ENCODE measurements at places on chromosomes 4 and X.

- DNase-seq = no peak
Observed at GRCh38 chr4:31272331-31273061, 552.3 kb downstream of the PCDH7 start.

- DNase-seq = no peak
Observed at GRCh38 chr4:160523231-160523630, 1420.4 kb downstream of the RAPGEF2 start.

GRCh38 chrX:129876771-129877305 is 29.1 kb upstream of the UTP14A start:
- peak; percentile 93 for DNase-seq

GRCh38 chrX:71953946-71954345 is 43.3 kb downstream of the NHSL2 start:
- no peak for DNase-seq

DNA sequence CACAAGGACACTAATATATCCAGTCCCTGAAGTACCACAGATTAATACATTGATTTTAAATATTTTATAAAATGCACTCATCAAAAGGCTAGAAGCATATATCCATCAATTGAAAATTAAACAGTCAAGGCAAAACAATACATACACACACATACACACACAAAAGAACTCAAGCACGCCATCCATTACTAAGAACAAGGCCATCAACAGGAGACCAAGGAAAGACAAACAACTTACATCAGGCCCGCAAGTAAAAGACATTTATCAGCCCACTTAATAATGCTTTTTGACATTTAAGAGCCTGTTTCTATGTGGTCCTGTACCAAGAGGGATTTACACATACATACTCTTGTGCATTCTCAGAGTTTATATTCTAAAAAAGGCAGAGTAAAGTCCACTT is 50.0 kb upstream of the ZNF827 start:
- DNase-seq = no peak

GRCh38 chr4:30941641-30942040 is 221.5 kb downstream of the PCDH7 start:
- DNase-seq = no peak

GRCh38 chrX:117538178-117539089 is 578.2 kb downstream of the KLHL13 start:
- DNase-seq = peak; percentile 43

GRCh38 chr4:167233685-167234315 is 494 bp downstream of the SPOCK3 start:
- DNase-seq = peak; percentile 28

DNA sequence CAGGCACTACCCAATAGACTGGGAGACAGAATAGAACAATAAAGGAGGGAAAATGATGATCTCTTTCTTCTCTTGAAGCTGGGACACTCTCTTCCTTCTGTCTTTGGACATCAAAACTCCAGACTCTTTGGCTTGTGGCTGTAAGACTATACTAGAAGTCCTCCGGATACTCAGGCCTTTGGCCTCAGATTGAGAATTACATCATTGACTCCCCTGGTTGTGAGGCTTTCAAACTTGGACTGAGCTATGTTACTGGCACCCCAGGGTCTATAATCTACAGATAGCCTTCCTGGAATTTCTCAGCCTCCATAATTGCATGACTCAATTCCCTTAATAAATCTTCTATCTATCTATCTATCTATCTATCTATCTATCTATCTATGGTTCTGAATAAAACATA is 294.2 kb upstream of the CT83 start:
- DNase-seq = no peak

DNA sequence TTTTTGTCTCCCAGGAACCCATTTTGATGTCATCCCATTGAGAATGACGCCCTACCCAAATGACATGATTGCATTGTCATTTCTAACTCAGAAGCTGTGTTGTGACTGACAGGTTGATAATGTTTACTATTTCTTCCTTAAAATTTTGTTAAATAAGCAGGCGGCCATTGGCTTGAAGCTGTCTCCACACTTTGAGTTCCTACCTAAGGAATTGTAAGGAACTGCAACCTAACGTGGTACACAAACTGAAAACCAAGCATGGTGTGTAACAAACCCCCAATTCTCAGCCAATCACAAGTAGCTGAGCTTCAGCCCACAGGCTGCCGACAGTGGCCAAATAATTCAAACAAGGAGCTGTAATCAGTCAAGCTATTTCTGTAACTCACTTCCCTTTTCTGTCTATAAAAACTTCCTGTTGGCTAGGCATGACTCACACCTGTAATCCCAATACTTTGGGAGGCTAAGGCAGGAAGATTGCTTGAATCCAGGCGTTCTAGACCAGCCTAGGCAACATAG is 2.9 kb upstream of the MND1 start:
- DNase-seq = no peak

- no peak for DNase-seq
Observed at GRCh38 chr4:112185334-112185733, 40.1 kb downstream of the FAM241A start.

- no peak for DNase-seq
Observed at GRCh38 chrX:154529206-154529612, 13.2 kb upstream of the FAM3A start.

DNA sequence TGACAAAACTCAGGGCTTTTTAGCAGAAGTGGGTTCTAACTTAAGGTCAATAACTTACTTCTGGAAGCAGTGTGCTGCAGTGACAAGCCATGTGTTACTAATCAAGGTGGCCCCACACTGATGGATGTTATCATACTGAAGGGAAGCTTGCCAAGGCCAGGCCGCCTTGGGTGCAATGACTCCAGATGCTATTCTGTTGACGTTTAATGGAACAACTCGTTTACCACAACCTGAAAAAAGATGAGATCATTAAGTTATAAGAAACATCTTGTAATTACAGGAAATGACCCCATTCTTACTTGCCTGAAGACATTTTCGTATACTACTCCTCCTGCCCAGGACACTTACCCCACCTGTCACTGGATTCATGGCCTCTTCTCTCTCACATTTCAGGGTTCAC is 38.9 kb upstream of the TMPRSS11D start:
- no peak for DNase-seq

DNA sequence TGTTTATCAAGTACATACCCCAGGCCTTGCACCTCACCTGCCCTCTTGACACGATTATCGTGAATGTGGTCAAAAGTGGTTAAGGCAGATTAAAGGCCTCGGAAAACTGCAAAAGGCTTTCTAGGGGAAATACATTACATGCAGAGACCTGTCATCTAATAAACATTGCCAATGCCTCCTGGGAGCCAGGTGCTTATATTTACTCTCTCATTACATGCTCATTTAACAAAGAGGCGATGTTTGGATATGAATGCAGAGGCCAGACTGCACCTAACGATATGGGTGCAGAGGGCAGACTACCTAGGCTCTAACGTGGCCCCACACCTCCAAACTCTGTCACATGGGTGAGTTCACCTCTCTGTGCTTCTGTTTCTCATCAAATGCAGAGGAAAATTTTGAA is 14.5 kb downstream of the CRMP1 start:
- no peak for DNase-seq

- DNase-seq = no peak
Observed at GRCh38 chr4:39029752-39030694, 2.2 kb downstream of the TMEM156 start.

DNA sequence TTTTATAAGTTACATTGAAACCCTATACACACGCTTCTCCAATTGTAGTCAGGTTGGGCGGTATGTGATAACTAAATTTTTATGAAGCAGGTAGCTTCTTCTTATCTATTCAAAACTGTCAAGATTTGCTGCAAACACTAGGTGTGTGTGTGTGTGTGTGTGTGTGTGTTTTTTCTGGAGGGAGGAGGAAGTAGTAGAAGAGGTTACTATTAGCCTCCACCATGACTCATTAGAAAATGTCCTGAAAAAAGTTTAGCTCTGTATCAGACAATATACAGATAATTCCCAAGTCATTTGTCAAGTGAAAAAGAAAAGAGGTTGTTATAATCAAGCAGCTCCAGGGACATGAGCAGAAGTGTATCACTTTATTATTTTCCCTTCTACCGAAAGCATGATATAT is 33.9 kb downstream of the PCDH7 start:
- no peak for DNase-seq

GRCh38 chr4:23741681-23742191 is 148.1 kb downstream of the PPARGC1A start:
- DNase-seq = no peak

GRCh38 chrX:153887385-153887784 is 1.4 kb upstream of the L1CAM start:
- no peak for DNase-seq

GRCh38 chrX:42967681-42968300 is 189.8 kb upstream of the PPP1R2C start:
- DNase-seq = no peak

DNA sequence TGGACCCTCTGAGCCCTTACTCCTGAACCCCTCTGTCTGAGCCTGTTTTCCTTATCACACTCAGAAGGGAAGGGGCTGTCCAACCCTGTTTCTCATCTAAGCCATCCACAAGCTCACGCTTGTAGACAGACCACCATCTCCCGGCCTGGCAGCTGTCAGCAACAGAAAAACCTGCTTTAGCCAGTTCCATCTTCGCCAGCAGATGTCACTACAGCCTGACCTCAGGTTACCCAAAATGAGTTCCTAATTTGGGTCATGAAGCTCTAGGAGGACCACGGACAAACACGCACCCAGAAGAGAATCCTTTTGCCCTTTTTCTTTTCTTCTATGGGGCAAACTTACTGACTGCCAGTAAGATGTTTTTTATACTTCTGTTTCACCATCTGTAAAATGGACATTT is 445.4 kb downstream of the BCOR start:
- DNase-seq = peak; percentile 49

DNA sequence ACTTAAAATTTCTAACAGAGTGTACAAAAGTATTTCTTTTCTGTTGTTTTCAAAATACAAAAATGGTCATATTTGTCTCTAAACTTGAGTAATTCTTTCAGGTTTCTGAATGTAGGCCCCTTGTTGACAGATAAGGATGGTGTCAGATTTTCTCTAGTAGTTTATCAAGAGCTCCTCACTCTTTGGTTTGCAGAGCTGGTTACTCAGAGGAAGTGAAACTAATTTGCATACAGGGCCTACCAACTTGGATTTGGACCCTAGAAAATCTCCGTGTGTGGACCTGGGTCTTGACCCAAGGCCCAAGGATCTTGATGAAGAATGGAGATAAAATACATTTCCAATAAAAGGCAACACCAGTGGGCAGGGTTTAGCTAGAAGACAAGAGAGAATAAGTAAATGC is 433 bp upstream of the ADH6 start:
- DNase-seq = no peak

DNA sequence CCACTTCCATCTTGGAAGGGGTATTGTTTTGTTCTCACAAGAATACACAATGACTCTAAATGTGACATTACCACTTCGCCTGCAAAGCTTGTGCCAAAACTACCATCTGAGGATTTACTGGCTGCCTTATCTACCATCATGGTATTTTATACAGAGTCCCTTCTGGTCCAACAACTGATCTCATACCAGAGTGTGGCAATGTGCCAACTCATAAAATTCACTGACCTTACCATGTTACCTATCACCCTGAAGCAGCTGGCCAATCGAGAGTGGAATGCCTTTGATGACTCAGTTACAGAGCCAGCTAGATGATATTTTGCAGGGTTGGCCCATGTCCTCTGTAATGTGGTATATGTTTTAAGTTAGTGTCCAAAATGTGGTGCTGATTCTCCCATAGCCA is 3.8 kb upstream of the SERPINA7 start:
- DNase-seq = no peak

GRCh38 chr4:5381961-5382441 is 326.4 kb downstream of the EVC2 start:
- peak; percentile 84 for DNase-seq
